ENCODE measurements at places on chromosomes 7 and 10. TPM values are rescaled to one million over a fixed set of nuclear protein-coding genes. Genes with fewer than 3 reads are reported as not detected.

FAM170B gene
- not detected for total RNA-seq

TACC2 gene
- total RNA-seq, result 73.0 TPM

MYO3A gene
- total RNA-seq, result 0.58 TPM

SKIDA1 gene
- total RNA-seq, result 4.9 TPM

DNA sequence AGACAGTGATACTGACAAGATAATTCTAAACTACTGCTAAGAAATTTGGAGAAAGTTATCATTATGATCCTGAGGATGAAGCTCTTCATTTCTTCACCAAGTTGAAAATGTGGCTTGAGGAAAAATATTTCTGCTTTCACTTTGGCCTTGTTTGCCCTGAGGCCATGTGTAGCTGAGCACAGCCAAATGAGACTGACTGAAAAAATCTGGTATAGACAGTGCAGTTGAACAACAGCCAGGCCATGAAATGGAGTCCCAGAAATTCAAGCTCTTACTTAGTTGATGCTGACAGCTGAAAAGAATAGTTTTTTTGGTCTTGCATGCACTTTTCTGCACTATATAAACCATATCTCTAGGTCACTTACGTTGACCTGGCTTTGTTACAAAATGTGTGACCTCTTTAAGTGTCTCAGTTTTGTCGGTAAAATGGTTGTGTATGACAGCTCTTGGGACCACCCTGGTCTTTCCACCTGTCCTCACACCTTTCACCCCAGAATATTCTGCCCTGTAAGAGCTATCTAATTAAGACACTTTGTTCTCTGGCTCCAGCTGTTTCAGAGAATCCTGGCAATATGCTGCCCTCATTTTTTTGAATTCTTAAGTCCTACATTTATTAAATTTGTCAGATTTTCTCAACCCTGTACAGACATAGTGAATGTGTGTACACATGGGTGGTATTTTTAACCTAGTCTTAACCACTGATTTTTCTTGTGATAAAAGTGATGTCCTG is 91.3 kb downstream of the CD36 start:
- H3K4me1 ChIP-seq, result no peaks in the 10 kb centered on the region
- H3K4me3 ChIP-seq, result no peak overlapping the region
- H3K36me3 ChIP-seq, result no peaks in the 10 kb centered on the region
- DNase-seq, result no peak
- no peak overlapping the region for H3K27ac ChIP-seq

GRCh38 chr7:16638282-16639280 is 7.0 kb downstream of the ANKMY2 start:
- H3K27ac ChIP-seq, result no peak overlapping the region
- no peaks in the 10 kb centered on the region for H3K36me3 ChIP-seq
- no peak for DNase-seq
- no peaks in the 10 kb centered on the region for H3K27me3 ChIP-seq
- H3K4me1 ChIP-seq, result no peaks in the 10 kb centered on the region

- no peaks in the 10 kb centered on the region for H3K36me3 ChIP-seq
- no peaks in the 10 kb centered on the region for H3K4me1 ChIP-seq
- no peaks in the 10 kb centered on the region for H3K27me3 ChIP-seq
- DNase-seq, result no peak
- no peak overlapping the region for H3K27ac ChIP-seq
- H3K4me3 ChIP-seq, result no peak overlapping the region
Measured at GRCh38 chr7:127794136-127794535, 142.1 kb downstream of the SND1 start.

DNA sequence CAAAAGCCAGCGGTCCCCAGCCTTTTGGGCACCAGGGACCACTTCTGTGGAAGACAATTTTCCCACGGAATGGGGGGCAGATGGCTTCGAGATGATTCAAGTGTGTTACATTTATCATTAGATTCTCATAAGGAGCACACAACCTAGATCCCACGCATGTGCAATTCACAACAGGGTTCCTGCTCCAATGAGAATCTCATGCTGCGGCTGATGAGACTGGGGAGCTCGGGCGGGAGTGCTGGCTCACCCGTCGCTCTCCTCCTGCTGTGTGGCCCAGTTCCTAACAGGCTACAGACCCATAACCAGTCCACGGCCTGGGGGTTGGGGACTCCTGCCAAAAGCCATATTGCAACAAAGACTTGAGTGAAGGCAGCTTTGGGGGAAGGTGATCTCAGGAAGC is 26.6 kb upstream of the DOCK1 start:
- no peaks in the 10 kb centered on the region for H3K4me1 ChIP-seq
- no peak overlapping the region for H3K27ac ChIP-seq
- H3K27me3 ChIP-seq, result no peaks in the 10 kb centered on the region

Data from uterus (tissue), 4 donors.